ENCODE measurements at places on chromosomes 6 and 20. TPM values are rescaled to one million over a fixed set of nuclear protein-coding genes. Genes with fewer than 3 reads are reported as not detected.

The DNMT3B gene
- 1.7 TPM for total RNA-seq

The LHFPL5 gene
- total RNA-seq, result not detected

The GRIK2 gene
- 1.5 TPM for total RNA-seq

The WFDC12 gene
- total RNA-seq, result not detected

The DNAAF9 gene
- 24.2 TPM for total RNA-seq

The STMND1 gene
- total RNA-seq, result 0.32 TPM
